ENCODE measurements at places on chromosomes 4 and X.
A peak's percentile ranks its signal among the peaks of the same experiment; 100 is the strongest.

- DNase-seq: no peak
Observed at GRCh38 chrX:66130469-66130868, 33.6 kb upstream of the HEPH start.

GRCh38 chr4:182089326-182089725 is 153.9 kb upstream of the TENM3 start:
- no peak for DNase-seq

- no peak for DNase-seq
Observed at GRCh38 chrX:69493766-69494165, 10.4 kb upstream of the NALF2 start.

DNA sequence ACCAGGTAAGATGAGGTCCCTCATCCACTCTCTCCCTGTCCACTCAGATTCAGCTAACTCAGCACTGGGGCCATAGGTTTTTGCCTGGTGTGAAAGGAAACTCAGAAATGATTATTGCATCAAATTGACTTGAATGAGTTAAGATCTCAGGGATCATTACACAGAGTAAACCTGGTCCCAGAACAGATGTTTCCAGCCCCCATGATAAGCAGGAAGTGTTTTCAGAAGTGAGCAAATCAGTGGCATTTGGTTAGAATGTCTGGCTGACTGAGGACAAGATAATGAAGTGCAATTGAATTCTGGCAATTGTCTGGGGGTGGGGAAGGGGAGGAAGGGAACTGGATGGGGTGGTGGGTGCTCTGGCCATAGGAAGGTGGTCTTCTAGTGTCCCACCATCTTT is 108.0 kb downstream of the CHIC2 start:
- no peak for DNase-seq

- no peak for DNase-seq
Observed at GRCh38 chrX:46707274-46707965, 51.5 kb downstream of the SLC9A7 start.

GRCh38 chrX:134599184-134599914 is 58.9 kb downstream of the PLAC1 start:
- DNase-seq: no peak

- DNase-seq: no peak
Observed at GRCh38 chr4:73417973-73418372, 13.9 kb downstream of the ALB start.

DNA sequence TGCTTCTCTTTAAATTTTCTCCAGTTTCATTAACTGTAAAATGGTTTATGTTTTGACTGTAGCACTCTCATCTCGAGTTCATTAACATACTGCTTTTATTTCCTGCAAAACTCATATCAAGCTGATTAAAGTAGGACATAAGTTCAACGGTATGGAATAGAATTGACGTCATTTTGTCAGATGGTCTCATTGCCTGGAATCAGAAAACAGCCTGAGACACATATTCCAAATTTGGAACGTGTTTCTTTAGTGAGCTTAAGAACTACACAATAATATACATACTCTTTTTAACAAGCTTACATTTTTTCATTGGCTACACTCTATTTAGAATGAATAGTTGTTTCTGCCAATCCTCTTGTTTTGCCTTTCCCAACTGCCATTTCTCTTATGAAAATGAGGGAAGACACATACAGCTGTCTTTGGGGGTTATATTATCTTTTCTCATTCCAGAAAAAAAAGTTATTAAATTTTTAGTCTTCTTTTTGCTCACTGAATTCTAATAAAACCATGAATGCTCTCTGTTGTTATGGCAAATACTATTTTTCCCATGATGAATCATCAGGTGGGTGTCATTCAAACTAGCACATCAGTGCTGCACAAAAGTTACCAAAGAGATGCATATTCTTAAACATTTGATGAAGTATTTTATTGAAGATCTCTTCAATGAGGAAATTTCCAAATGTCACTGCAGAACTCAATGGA is 162.8 kb downstream of the GABRB1 start:
- no peak for DNase-seq

- DNase-seq: no peak
Observed at GRCh38 chr4:132417220-132417619, 731.9 kb upstream of the PCDH10 start.

DNA sequence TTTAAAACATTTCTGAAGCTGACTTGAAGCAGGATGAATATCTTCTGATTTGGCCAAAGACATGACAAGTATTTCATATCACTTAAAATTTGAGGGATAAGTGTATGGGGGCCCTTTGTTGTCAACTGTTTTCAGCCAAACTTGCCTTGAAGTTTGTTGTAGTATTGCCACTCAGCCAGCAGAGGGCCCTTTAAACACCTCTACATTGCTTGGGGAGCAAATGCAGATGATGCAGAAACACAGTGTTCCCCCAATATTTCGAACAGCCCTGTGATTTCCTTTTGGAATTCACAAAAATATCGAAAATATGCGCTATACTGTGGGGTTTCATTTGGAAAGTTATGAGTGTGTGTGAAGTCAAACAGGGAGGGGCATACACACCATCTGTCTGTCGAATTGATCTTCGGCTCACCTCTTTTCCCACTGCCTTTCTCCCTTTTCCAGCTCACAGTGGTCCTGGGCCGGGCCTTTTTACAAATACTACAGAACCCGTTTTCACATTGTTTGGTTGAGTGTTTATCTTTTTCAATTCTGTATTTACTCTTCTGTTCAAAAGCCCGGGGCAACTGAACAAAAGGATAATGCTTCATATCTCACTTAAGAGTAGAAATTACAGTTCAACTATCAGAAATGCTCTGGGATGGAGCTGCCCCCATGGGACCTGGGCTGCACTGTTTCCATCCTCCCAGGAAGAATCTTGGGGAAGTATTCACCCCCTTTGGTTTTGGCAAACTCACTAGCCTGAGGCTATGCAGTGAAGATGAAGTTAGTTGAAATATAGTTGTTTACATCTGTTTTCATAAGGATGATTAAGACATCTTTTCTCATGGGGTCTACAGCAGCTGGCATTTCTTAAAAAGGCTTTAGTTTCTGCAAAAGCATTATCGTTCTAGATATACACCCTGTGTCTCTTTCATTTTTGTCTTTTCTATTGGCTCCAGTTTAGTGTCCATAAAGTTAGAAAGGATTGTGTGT is 137.6 kb downstream of the EGF start:
- DNase-seq: peak; percentile 65

DNA sequence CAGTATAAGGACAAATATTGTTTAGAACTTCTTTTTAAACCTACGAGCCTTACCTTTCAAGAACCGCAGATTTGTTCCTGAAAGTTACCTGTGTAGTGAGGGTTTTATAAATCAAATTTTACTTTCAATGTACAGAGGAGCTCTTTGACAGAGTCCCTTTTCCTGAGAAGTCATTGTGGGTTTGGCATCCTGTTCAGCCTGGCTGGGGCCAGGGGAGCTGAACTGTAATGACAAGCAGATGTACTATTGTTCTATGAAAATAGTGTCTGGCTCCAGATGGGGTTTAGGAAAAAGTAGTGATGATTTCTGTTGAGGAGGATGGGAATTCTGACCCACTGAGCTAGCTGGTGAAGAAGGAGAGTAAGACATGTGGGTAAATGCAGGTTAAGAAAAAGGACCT is 196.2 kb upstream of the PGRMC2 start:
- DNase-seq: no peak

GRCh38 chr4:62260254-62260653 is 1060.1 kb downstream of the ADGRL3 start:
- no peak for DNase-seq

DNA sequence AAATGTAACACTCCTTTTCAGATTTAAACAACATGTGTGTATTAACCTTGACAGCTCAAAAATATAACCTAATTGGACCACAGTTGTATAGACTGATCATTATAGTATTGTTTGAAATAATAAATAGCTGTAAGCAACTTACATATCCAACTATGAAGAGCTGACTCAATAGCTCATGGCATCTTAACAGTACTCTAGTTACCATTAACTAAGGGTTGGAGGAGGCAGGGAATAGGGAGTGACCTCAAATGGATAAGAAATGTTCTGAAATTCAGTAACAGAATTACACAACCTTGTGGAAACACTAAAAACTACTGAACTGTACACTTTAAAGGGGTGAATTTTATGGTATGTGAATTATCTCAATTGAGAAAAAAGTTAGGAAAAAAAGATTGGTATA is 136.5 kb upstream of the CPEB2 start:
- no peak for DNase-seq

DNA sequence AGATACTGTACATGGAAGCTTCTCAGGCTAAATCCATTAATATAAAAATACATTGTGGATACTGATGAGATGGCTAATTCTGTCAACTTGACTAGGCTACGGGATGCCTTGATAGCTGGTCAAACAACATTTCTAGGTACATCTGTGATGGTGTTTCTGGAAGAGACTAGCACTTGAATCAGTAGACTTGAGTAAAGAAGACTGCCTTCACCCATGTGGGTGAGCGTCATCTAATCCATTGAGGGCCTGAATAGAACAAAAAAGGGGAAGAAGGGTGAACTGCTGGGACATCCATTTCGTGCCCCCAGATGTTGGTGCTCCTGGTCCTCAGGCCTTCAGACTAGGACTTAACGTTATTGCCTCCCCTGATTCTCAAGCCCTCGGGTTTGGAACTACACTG is 3.7 kb upstream of the SRP72 start:
- no peak for DNase-seq

GRCh38 chr4:92060333-92060732 is 243.4 kb upstream of the GRID2 start:
- no peak for DNase-seq

- no peak for DNase-seq
Observed at GRCh38 chr4:70979445-70980008, 13.9 kb upstream of the DCK start.

DNA sequence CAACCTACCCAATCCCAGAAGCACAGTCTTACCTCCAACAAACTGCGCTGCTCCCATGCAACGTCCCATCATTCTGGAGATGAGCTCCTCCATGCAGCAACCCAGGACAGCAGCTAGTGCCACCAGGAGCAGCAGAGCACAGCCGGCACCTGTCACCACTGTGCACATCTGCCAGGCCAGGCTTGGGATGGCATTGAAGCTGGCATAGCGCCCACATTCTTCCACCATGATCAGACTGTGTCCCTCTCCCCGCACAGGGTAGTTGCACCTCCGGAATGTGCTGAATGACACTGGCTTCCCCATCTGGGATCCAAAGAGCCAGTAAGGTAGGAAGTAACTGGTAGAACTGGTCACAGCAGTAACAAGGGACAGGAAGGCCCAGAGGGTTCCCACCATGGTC is 8.8 kb downstream of the LHFPL1 start:
- DNase-seq: no peak

GRCh38 chr4:45985038-45985437 is 138.8 kb downstream of the GABRG1 start:
- no peak for DNase-seq

DNA sequence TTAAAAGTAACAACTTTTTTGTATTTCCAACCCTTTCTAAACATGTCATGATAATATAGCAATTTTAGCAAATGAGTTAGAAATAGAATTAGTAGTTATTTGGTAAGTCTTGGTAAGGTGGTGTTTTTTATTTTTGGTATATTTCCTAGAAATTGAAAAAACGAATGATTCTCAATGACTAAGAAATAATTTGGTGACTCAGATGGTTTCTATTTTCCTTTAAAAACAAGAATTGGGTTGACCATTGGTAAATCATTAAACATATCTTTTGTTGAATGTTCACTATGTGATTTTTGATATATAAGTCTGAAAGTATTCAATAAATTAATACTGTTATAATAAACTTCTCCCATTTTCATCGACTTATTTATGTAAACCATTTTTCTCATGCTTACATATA is 206.2 kb upstream of the BANK1 start:
- DNase-seq: no peak

- no peak for DNase-seq
Observed at GRCh38 chrX:22534643-22535042, 261.9 kb downstream of the CBLL2 start.

DNA sequence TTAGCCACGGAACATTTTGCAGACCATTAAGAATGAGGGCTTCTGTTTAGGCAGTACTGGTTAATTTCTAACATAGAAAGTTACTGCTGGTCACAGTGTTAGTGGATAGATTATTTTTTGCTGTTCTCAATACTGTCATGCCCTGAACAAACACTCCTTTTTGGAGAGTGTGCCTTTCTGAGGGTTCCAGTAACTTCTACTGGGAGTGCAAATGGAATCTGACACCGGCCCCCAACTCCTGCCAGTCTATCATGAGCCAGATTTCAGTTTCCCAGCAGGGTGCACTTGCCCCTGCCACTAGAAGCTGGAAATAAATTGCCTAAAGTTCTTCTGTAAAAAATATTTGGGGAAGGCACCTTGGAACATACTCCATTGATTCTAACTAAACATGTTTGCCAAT is 224.4 kb upstream of the GPC4 start:
- no peak for DNase-seq

GRCh38 chr4:129622566-129622965 is 526.6 kb downstream of the C4orf33 start:
- no peak for DNase-seq

GRCh38 chr4:122700178-122700725 is 32.3 kb upstream of the BBS12 start:
- no peak for DNase-seq

DNA sequence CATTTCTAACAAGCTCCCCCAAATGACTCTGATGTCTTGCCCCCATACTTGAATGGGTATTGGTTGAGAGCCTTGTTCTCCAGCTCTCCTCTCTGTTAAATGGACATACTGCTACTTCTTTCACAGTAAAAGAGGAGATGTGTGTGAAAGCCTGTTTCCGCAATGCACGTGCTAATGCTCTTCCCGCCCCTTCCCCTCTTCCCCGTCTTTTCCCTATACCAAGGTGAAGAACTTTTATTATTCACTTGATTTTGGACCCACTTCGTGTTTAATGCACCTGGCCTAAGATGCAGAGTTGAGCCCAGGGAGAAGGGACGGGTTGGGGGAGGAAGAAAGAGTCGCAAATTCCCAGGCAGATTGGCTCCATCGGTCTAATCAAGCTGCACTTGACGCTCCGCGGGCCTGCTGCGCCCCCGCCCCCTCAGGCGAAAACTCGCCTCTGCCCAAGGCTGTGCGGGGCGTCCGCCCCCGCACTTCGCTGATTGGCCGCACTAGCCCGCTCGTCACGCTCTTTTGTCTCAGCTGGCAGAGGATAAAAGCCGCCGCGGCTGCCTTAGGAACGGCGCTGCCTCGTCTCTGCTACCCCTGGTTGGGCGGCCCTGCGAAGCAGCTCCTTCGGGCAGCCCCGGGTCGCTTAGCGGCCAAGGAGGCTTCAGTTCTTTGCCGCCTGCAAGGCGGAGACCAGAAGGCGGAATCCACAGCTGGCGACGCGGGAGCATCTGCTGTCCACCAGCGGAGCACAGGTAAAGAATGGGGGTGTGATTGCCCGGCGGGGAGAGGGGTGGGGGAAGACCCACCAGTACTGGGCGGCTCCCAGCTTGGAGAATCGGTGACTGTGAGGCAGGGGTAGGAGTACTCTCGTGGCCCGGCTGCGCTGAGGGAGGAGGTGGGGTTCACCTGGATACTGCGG is at the start of gene ZCCHC12:
TSS of gene ZCCHC12 (plus strand) at position 562 of the 910 bp plus-strand sequence. CDS start 1,421 bp downstream, outside the sequence.
- peak; percentile 40 for DNase-seq

- DNase-seq: no peak
Observed at GRCh38 chr4:14176613-14177012, 549.1 kb upstream of the BOD1L1 start.

GRCh38 chr4:2914256-2915126 is 48.7 kb downstream of the NOP14 start:
- DNase-seq: no peak

GRCh38 chr4:104451573-104451972 is 43.1 kb downstream of the CXXC4 start:
- DNase-seq: no peak
